ENCODE measurements at places on chromosomes 6 and 20.

- no peak for DNase-seq
These were observed 165.4 kb upstream of the GMDS start for GRCh38 chr6:2410656-2411380.

GRCh38 chr20:57654363-57654997, 34.3 kb upstream of the ZBP1 start:
- DNase-seq = peak; percentile 20

- no peak for DNase-seq
These were observed 94.0 kb downstream of the NOL4L start for GRCh38 chr20:32490942-32491763.

DNA sequence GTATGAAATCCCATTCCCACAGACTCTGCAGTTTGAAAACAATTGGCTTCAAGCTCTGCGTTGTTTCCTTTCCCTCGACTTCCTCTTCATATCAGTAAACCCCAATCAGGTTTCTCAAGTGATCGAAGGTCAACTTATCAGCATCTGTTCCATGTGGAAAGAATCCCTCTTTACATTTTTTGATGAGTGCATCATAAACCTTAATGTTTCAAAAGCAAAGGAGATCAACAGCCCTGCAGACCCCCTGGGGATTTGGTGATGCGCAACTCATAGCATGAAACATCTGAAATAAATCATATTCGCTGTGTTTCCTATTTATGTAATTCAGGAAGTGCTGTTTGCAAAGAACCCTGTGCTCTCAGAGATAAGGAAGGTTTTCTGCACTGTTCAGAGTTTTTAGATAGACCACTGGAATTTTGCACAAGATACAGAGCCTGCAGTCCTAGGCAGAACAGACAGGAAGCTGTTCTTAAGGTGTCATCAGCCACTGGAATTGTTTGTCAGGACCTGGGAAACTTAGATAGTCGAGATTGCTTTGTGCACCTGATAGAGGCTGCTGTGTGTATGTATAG, 216.0 kb downstream of the HIVEP2 start:
- no peak for DNase-seq

GRCh38 chr6:33692760-33693158, 18.7 kb downstream of the UQCC2 start:
- no peak for DNase-seq

- DNase-seq = no peak
These were observed 156.4 kb upstream of the ECI2 start for GRCh38 chr6:4291453-4292403.

DNA sequence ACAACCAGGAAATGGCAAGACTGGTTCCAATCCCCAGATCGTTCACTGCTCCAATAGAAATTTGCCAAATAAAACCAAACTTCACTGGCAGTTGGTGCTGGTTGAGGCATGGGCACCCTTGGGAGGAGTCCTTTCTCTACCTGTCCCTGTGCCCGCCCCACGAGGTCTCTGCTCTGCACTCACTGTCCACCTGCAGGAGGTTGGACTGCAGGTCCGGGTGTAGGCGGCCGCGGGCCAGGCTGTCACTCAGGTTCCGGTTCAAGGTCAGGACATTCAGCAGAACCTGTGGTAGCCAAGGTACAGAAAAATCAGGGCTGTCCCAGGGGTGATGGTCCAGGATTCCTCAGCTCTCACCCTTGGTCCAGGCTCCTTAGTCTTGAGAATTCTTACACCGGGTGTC, 22.9 kb downstream of the GGT7 start:
- DNase-seq = no peak

- no peak for DNase-seq
These were observed 314.8 kb upstream of the QKI start for GRCh38 chr6:163099621-163100171.

DNA sequence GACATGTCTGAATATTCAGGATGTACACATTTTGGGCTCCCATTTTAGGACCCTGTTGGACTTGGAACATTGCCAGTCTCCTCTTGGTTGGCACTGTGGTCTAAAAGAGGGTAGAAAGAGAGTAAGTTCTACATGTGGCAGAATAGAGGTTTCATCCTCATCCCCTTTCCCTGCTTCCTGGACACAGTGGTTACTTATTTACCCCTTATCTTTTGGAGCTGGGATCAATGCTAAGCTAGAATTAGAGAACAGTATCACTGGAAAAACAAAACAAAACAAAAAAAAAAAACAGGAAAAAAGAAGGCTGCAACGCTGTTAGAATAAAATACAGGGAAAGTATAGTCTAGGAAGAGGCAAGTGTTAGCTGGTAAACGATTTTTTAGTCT, 790.6 kb downstream of the MAFB start:
- no peak for DNase-seq

DNA sequence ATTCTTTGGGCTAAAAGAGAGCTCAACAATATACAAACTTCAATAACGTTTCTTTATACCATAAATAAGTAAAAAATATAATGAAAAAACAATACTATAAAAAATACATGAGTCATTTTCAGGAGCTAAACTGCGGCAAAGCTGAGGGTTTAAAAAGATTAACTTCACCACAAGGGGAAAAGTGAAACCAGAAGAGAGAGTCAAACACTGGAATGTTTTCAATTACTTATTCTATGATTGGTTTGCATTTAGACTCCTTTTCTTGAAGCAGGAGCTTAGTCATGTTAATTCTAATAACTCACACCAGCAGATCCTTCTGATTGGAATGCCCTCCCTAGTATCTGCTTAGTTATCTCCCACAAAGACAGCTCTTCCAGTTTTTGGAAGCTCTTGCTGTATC, 627.3 kb downstream of the UTRN start:
- DNase-seq = no peak

DNA sequence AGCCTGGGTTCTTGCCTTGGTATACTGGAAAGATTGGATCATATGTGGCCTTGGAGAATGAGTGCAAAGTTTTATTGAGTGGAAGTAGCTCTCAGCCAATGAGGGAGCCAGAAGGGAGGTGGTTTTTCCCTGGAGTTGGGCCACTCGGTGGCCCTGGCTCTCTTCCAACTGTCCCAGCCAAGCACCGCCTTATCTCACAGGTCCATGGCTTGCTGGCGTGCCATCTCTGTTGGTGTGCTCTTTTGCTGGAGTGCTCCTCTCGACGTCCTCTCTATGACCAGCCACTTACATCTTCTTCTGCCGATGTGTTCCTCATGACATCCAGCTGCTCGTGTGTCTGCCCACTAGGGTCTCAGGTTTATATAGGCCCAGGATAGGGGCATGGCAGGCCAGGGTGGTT, 505.9 kb upstream of the SYNCRIP start:
- DNase-seq = no peak

- peak; percentile 11 for DNase-seq
These were observed 18.1 kb upstream of the ZBP1 start for GRCh38 chr20:57638173-57638894.

GRCh38 chr6:133893946-133894345, 5.0 kb downstream of the TCF21 start:
- DNase-seq = no peak

DNA sequence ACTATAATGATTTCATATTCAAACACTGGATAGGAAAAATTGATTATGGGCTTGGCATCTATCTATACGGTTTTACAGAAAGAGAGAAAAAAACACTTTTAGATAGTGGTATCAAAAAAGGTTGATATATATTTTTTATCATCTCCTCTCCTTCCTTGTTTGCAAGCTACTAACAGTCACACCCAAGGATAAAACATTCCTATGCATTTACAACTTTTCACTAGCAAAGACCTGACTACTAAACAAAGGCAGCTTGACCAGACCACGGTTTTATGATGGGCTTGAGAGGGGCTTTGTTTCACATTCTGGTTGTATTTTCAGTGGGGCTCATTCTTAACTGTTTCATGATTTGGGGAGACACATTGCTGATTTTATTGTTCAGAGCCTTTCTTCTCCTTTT, 477.6 kb upstream of the CITED2 start:
- DNase-seq = no peak

DNA sequence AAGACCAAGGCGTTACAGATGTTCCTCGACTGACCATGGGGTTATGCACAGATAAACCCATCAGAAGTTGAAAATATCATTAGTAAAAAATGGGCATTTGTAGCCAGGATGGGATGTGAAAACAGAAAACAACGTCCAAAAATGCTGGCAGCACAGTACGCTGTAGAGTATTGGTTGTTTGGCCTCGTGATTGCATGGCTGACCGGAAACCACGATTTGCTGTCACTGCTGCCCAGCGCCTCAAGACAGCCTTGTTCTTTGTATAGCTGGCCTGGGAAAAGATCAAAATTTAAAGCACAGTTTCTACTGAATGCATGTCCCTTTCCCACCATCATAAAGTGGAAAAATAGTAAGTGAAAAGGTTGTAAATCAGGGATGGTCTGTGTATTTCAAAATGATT, 41.9 kb downstream of the MTHFD1L start:
- no peak for DNase-seq

GRCh38 chr20:20393207-20394120, 25.6 kb downstream of the INSM1 start:
- DNase-seq = no peak

DNA sequence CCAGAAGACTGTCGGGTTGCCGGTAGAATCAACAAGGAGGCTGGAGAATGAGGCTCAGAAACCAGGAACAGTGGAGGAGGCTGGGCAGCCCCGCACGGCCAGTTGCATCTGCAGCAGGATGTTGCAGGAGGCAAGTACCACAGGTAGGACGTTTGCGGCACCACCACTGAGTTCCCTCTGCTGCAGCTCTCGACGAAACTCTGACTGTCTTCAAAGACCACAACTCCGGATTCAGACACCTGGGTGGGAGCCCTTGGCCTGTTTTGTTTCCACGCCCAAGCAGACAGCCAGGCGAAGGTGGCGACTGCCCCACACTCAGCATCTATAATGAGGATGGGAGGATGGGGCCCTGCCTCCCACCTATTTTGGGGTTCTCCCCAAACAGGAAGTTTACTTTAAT, 218.2 kb downstream of the ZDHHC14 start:
- no peak for DNase-seq

- no peak for DNase-seq
These were observed 5.1 kb downstream of the UBE2C start for GRCh38 chr20:45817376-45818194.

DNA sequence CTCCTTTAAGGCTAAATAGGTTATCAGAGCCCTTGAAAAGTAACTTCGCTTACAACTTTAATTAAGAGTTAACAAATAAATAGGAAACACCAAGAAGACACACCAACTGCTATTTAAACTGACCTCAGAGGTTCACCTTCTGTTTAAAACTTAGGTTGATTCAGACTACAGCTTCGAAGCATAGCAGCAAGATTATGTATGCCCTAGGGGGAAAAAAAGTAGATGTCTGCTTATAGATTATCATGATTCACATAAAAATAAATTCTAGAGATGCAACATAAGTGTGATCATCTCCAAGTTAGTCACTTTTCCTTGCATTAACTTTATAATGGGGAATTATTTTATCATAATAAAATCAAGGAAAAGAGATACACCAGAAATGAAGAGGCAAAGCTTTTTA, 8.9 kb downstream of the PNISR start:
- DNase-seq = no peak

DNA sequence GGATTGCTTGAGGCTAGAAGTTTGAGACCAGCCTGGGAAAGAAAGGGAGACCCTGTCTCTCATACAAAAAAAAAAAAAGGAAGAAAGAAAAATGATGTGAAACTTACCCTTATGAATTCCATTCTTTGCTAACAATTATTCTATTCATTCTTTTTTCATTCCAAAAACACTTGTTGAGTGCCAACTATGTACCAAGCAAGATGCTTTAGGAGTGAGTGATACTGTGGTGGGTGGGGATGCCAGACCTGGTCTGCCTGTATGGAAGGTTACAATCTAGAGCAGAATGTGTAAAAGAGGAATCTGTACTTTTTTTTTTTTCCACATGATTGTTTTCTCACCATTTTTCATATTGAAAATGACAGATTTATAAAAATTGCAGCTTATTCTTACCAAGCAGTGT, 73.8 kb upstream of the TULP1 start:
- no peak for DNase-seq

DNA sequence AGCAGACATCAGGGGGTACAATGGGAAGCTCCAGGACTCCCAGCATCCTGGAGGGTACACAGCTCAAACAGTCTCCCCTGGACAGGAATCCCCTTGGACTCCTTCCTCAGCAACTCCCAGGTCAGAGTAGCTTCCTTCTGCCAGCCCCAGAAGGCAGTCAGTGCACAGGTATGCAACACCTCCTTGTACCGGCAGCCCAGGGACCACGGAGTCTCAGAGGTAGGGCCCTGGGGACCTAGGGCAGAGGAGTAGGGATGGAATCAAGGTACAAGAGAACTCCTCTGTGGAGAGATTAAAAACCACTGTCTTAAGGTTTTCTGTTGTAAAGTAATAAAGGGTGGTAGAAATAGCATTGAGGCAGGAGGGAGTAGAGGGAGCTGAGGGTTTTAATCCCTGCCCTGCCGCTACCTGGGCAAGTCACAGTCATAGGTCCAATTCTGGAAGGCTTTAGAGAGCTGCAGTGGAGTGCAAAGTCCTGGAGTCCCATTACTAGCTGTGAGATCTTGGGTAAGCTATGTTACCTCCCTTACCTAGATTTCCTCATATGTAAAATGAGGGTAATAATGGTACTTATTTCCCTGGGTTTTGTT, 7.5 kb downstream of the TP53TG5 start:
- no peak for DNase-seq

DNA sequence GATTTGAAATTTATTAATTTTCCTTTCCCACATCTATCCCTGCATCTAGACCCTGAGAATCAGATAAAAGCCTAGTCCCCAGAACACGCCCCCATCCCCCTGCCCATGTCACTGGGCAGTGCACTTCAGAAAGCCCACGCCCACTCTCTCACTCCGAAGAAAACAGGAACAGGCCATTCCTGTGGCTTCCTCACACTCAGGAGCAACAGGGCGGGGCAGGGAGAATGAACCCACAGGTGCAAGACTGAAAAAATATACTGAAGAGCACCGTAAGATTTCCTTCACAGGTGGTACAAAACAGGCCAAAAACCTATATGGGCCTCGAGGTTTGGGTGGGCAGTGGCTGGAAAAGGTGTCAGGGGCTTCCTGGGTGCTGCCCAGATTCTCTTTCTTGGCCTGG, 3.4 kb downstream of the OXT start:
- DNase-seq = no peak

- no peak for DNase-seq
These were observed 11.1 kb upstream of the PM20D2 start for GRCh38 chr6:89134723-89135122.

GRCh38 chr20:43936104-43936770, 21.6 kb downstream of the TOX2 start:
- no peak for DNase-seq

- DNase-seq = no peak
These were observed 55.2 kb downstream of the PTPN1 start for GRCh38 chr20:50565383-50565782.

Measured in omental fat pad (tissue), 4 donors.